ENCODE measurements at places on chromosomes 12 and 14.

GRCh38 chr12:32574585-32574984, 104.5 kb upstream of the DNM1L start:
- DNase-seq: no peak

GRCh38 chr12:5780536-5780935, 164.5 kb downstream of the ANO2 start:
- no peak for DNase-seq

DNA sequence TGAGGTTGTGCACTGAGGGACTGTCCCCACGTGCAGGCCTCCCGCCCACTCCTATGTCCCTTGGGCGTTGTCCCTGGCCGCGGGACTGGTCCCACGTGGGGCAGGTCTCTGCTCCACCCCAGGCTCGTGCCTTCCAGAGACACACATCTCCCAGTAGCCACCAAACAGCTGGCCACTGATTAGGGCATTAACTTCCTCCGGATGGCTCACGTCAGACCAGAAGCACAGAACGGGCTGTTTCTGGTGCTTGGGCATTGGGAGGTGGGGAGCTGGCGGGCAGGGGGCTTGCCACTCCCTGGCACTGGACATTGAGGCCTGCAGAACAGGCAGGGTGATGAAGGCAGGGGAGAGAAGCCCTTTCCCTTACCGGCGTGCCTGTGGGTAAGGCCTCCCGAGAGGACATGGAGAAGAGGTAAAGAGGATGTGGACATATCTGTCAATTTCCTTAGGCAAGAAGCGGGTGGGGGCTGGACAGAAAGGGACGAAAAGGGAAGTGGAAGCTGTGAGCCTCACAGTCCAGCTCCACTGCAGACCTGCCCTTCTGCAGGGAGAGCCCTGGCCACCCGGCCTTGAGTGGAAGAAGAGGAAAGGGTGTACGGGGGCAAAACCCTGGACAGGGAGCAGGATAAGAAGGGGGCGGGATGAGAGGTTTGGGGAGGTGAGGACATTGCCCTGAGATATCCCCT, 101.2 kb downstream of the NINJ2 start:
- no peak for DNase-seq

GRCh38 chr12:3455312-3455711, 35.7 kb upstream of the PRMT8 start:
- DNase-seq: no peak

GRCh38 chr12:95385246-95386035, 88.5 kb upstream of the METAP2 start:
- no peak for DNase-seq

- DNase-seq: no peak
These were observed 6.5 kb downstream of the AKT1 start for GRCh38 chr14:104788873-104789663.

- no peak for DNase-seq
These were observed 79.0 kb downstream of the TMX1 start for GRCh38 chr14:51318813-51319597.

- no peak for DNase-seq
These were observed 36.5 kb downstream of the NCKAP5L start for GRCh38 chr12:49791700-49792099.

GRCh38 chr12:55642267-55642666, 5.6 kb downstream of the OR10P1 start:
- DNase-seq: no peak

- DNase-seq: no peak
These were observed 290.8 kb downstream of the RPAP3 start for GRCh38 chr12:47415054-47415453.

DNA sequence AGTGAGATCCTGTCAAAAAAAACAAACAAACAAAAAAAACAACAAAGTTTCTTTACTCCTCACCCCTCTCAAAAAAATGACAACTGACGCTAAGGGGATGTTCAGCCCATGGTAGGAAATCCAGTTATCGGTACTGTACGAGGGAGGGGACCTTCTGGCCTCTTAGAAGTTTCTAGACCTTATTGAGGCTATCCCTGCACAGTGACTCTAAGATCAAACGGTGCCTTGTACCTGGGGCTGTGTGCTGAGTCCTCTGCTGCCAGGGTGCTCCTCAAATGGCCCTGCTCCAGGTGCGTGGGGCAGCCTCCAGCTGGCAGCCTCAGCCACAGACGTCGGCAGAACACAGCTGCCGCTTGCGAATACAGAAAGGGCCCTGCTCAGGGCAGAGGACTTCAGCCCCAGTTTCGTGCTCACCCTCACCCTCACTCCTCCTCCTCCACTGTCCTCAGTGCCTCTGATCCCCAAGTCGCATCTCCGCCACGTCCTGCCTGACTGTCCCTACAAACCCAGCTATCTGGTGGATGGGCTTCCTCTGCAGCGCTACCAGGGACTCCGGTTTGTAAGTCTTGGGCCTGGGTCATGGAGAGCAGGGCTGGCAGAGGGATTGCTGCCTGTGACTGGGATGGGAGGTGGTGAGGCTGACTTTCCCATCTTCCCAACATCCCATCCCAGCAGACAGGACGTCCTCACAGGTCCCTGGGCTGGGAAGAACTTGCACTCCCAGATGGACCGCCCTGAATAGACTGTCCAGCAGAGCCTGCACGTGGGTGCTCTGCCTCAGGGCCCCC, 90.9 kb downstream of the B4GALNT3 start:
- DNase-seq: no peak

DNA sequence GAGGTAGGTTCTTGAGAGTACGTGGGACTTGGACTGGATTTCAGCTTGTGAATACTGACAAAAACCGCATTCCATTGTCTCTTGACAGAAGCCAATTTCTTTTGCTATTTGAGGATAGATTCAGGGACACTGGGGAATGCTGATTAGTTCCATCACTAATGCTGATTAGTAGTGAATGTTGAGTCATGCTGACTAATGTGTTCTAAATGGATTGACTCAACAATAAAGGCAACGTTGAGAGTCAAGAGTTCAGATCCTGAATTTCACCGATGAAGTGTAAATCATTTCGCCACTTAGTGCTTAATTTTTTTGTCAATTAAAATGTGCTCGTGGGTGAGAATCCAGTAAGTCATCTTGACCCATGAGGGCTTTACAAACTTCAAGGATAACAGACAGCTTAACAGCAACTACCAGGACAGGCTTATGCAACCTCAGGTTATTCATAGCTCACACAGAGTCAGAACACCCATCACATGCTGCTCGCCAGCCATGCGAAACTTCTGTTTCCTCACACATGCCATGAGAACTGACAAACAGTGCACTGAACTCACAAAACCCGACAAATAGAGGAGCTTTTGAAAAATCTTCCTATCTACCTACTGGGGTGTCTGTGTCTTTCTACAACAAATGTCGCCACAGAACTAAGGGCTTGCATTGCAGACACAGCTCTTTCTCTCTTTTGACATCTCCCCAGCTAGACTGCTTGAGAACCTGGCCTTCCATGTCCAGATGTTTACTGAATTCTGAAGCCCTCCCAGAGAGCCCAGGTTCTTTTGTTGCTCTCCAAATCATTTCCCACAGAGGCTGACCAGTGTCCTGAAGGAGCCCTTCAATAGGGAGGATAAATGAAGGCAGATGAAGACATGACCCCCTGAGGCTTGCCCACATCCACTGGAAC, 316.4 kb downstream of the ZFP36L1 start:
- no peak for DNase-seq

- no peak for DNase-seq
These were observed 37.0 kb downstream of the FIGNL2 start for GRCh38 chr12:51811203-51812202.

GRCh38 chr14:69698572-69698971, 68.4 kb upstream of the SRSF5 start:
- no peak for DNase-seq

GRCh38 chr12:131618701-131619100, 92.2 kb upstream of the SFSWAP start:
- no peak for DNase-seq

GRCh38 chr12:126434412-126434985, 1369.3 kb downstream of the AACS start:
- DNase-seq: no peak

- DNase-seq: no peak
These were observed 22.3 kb downstream of the MNAT1 start for GRCh38 chr14:60756847-60757246.

GRCh38 chr12:89862511-89863445, 154.1 kb upstream of the ATP2B1 start:
- peak; percentile 71 for DNase-seq

- DNase-seq: no peak
These were observed 44.0 kb upstream of the CSRP2 start for GRCh38 chr12:76922866-76923265.

GRCh38 chr14:64649383-64649998, 54.7 kb upstream of the PLEKHG3 start:
- DNase-seq: no peak

DNA sequence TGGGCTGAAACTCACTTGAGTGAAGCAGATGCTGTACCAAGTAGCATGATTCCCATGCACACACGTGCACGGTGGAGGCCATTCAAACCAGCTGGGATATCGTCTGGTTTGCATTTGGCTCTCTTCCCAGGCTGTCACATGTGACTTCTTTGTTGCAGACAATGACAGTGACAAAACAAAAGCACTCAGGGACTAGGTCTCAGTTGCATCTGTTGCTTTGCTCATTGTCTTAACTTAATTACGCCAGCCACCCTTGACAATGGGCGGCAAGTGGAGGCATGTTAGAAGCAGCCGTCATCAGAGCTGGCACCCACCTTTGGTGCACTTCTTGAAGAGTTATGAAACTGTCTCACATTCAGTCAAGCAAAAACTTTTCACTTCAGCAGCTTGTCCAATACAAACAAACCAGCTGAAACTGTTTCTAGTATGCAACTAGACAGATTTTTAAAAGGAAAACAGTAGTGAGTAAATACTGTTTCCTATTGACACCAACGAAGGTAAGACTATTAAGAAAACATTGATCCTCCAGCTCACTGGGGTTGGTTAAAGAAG, 74.3 kb downstream of the IGF1 start:
- DNase-seq: no peak

DNA sequence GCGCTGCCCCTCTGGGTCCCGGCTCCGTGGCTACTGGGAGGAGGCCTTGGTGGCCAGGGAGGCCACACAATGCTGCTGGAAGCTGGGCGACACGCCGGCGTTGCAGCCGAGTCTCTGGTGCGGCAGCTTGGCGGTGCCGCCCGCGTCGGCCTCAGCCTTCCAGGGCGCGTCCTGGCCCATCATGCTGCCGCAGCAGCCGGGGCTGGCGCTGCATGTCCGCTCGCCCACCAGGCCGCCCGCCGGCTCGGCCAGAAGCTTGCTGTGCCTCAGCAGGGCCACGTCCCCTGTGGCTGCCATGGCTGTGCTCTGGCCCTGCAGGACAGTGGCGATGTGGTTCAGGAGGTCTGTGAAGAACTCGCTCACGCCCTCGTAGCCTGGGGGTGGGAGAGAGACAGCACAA, 18.6 kb downstream of the CHGA start:
- DNase-seq: no peak

DNA sequence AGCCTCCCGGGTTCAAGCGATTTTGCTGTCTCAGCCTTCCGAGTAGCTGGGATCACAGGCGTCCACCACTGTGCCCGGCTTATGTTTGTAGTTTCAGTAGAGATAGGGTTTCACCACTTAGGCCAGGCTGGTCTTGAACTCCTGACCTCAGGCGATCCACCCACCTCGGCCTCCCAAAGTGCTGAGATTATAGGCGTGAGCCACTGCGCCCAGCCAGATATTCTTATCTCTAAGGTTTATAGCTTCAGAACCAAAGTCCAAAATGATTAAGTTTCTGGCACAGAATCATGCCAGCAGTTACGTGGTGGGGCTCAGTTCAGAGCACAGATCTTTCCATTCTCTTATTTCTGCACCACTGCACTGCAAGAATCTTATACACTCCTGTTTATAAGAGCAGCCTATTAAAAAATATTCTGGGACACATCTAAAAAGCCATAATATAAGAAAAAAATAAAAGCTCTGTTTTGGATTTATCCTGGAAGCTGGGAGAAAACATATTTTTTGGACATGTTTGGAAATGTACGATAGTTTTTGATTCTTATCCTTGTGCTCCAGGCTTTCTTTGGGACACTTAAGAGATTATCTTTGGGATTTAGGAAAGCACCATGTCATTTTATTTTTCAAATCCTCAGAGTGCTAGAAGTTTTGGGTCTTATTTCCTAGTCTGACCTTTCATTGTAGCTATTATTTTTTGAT, 129.6 kb downstream of the LMNTD1 start:
- no peak for DNase-seq

DNA sequence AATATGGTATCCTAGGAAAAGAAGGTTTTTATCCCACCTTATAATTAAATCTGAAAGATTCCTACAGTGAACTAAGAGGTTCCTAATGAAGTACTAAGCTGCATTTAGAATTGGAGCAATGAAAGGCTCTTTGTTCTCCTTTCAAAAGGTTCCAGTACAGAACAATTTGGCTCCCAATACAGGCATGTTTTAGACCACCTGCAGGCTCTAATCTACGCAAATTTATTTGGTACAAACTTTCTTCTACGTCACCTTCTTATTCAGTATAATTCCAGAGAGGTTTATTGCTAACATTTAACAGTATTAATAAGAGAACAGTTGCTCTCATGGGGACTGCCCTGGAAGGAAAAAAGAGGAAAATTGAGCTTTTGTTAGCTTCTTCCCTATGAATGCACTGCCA, 37.6 kb upstream of the SLCO1C1 start:
- no peak for DNase-seq
